ENCODE measurements at places on chromosomes 3 and 15.

GRCh38 chr3:141052201-141053069 lies 1.3 kb downstream of the SPSB4 start:
- DNase-seq: peak; percentile 89

GRCh38 chr3:142916605-142917004 lies 27.7 kb upstream of the PCOLCE2 start:
- no peak for DNase-seq

GRCh38 chr15:68407886-68408881 lies 23.8 kb downstream of the ITGA11 start:
- peak; percentile 8 for DNase-seq

DNA sequence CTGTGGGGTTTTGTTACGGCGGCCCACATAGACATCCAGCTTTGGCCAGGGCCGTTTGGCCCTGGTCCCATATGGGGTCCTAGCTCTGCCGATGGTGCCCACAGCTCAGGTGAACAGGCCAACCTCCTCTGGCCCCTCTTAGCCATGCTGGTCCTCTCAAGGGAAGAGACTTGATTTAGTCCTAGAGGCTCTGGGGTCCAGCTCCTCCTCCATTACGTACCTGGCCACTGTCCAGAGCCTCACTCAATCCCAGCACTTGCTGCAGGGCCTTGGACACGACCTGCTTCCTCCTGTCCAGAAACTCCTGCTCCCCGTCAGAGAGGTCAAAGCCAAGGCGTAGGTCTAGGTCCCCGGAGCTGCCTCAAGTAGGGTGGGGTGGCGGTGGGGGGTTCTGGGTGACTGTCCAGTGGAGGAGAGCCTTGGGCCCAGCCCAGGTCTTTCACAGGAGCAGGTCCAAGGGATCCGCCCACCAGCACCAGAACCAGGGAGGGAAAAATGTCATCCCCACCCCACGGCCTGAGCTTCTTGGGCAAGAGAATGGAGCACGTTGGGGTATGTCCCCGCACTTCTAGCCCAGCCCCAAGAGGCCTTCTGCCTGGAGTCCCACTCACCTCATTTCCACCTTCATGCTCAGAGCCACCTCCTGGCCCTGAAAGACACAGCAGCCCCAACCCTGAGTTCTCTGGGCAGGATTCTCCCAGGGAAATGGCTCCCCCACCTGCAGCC lies 6.8 kb downstream of the PLA2G4F start:
- no peak for DNase-seq

DNA sequence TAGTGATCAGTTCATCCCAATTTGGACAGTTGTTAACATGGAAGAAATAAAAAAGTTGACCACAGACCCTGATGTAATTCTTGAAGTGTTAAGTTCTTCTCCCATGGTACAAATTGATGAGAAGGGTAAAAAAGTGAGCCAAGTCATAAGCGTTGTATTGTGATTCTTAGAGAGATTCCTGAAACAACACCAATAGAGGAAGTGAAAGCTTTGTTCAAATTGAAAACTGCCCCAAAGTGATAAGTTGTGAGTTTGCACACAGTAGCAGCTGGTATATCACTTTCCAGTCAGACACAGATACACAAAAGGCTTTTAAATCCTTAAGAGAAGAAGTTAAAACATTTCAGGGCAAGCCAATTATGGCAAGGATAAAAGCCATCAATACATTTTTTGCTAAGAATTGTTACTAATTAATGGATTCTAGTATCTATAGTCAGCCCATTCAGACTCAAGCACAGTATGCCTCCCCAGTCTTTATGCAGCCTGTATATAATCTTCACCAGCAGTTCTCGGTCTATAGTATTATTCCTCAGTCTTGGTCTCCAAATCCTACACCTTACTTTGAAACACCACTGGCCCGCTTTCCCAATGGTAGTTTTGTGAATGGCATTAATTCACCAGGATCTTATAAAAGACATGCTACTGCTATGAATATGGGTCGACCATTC lies 38.2 kb downstream of the CDIN1 start:
- DNase-seq: no peak

GRCh38 chr15:39181940-39182339 lies 398.9 kb upstream of the THBS1 start:
- DNase-seq: no peak

- no peak for DNase-seq
These were observed 154.1 kb upstream of the LPP start for GRCh38 chr3:187999821-188000220.

DNA sequence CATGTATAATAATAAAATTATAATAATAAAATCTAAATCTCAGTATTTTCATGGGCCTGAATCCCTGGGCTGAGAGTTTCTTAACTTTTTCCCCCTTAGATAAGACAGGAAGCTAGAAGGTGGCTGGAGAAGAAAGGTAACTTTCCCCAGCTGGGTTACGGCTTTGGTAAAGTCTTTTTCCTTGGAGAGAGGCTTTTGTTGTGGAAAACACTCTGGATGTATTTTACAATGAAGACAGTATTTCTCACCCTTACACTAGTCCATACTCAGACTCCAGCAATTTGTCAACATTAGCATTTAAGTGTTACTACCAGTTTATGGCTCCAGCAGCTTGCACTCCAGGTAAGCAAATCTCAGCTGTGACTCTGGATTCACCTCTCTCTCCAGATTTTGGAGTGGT lies 34.9 kb downstream of the APH1B start:
- DNase-seq: no peak

DNA sequence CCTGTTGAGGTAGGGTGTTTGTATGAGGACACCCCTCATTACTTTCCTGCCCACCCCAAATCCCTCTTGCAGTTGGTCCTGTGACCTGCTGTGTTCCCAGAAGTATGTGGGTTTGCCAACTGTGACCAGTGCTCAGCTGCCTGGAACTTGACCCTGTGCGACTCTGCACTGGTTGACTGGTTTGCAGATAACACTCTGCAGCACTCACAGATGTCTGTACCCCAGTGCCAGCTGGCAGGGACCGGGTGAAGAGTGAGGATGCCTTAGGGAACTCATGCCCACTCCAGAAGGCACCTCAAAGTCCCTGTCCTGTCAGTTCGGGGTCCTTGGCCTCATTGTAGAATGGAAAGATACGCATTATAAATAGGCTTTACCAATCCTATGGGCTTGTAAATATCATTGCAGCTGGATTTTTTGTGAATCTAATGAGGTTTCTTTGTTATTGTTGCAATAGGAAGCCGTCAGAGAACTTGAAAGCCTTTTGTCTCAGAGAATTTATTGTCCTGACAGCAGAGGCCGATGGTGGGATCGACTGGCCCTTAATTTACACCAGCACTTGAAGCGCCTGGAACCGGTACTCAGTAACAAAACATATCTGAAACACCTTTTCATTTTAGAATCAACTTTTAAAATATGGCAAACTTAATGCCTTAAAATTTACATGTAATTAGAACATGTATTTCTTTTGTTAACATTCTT lies 18.2 kb downstream of the FAN1 start:
- DNase-seq: peak; percentile 66

- DNase-seq: no peak
These were observed 76.8 kb downstream of the C3orf85 start for GRCh38 chr3:109213321-109213720.

GRCh38 chr3:46399557-46399956 lies 7.3 kb downstream of the CCR5AS start:
- DNase-seq: no peak

DNA sequence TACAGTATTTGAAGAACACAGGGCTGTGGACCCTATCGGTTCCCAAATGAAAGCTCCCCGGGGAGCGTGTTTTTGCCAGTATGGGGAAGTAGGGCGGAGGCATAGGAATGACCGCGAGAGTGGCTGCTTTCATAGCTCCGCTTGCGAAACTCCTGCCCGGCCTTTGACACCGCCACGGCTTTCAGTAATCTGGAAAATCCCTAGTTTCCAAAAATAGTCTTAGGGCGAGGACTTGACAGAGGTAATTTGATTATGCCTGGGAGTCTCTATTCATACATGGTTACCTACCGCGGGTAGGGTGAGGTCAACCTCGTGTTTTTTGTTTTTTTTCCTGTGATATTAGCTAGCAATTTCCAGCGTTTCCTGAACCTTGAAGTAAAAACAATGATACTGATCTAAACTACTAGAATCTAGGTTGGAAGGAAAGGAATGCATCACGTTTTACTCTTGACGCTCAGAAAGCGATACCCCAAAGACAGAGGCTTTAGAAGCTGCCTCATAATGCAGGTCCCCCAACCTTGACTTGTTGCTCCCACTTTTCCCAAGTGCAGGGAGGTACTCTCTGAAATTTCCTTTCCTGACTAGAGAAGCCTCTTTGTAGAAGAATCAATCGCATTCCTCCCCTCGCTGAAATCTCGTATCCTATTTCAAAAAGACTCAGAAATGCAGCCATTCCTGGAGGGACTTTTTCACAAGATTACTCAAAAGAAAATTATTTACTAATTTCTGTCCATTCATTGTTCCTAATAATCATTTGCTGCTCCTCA lies 894 bp upstream of the CCNL1 start:
- peak; percentile 89 for DNase-seq

DNA sequence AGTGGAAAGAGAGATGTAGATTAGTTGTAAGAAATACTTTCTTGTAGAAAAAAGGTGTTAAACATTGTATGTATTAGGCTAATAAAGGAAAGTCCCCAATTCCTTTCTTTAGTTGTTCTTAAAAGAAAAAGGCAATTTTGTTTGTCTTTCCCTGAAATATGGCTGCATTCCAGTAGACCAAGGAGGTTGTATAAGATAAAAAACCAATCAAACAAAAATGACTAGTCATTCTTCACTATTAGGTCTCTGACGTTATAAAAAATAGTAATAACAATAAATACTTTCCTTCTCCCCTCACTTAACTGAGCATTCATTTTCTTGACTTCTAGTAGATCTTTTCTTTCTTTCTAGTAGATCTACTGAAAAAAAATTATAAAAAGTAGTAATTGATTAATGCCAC lies 8.6 kb upstream of the PPM1L start:
- no peak for DNase-seq

DNA sequence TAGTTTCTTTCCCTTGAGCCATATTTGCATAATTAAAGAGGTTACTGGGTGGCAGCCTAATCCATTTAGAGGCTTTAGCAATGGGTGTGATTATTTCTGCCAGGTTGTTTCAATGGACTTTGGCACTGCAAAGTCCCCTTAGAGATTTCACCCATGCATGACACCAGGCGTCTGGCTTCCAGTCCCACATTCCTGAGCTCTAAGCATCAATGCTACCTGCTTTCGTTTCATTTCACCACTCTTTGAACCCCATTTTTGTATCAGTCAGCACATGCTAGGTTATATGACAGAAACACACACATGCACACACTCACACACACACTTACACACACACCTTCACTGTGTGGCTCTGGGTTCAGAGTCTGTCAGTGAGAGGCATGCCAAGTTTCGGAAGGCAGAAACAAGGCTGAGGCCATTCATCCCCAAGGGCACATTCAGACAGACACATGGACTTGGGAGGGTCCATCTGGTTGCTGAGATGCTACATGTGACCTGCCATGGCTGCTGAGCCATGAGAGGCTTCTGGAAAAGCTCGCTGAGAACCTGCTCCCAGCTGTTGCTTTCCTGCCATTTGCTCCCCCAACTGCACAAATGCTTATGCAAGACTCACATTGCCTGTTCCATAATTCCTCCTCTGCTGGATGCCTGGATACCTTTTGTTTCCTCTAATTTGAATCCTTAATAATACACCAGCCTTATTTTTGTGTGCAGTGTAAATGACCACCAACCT lies 354.1 kb downstream of the GABRG3 start:
- DNase-seq: no peak

- DNase-seq: peak; percentile 17
These were observed 2.9 kb downstream of the SCN5A start for GRCh38 chr3:38646630-38647029.

DNA sequence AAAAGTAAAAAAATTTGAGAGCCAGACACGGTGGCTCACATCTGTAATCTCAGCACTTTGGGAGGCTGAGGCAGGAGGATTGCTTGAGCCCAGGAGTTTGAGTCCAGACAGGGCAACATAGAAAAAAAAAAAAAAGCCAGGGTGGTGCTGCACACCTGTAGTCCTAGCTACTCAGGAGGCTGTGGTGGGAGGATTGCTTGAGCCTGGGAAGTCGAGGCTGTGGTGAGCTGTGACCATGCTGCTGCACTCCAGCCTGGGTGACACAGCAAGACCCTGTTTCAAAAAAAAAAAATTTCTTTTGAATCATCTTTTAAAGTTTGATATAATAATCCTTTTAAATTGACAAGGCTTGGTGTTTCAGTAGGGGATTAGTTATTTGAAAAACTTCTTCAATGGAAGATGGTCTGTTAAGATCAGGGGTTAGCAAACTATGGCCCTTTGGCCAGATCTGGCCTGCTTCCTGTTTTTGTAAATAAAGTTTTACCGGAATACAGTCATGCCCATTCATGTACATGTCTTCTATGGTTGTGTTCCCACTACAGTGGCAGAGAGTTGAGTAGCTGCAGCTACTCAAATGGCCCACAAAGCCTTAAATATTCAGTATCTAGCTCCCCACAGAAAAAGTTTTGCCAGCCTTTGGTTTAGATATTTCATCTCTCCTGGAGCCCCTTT lies 28.9 kb downstream of the CDAN1 start:
- no peak for DNase-seq

DNA sequence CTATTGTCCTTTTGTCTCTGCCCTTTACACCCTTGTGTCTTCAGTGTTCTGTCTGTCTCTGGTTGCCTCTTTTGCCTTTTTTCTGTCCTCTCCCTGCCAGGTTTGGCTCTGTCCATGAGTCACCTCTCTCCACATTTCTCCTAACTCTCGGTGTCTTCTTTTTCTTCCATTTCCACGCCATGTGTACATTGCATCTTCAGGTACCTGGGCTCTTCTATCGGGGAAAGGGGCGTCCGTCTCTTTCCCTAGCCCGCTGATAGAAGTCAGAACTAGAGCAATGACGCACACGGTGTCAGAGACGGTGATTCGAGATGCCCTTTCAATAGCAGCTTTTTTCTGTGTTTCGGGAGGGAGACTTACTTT lies 641 bp downstream of the OPA1 start:
- DNase-seq: no peak

GRCh38 chr15:101427606-101428487 lies 61.7 kb downstream of the PCSK6 start:
- no peak for DNase-seq

- no peak for DNase-seq
These were observed 149.5 kb downstream of the PLCH1 start for GRCh38 chr3:155595371-155595770.

- no peak for DNase-seq
These were observed 106.5 kb downstream of the ECT2 start for GRCh38 chr3:172856795-172857742.

DNA sequence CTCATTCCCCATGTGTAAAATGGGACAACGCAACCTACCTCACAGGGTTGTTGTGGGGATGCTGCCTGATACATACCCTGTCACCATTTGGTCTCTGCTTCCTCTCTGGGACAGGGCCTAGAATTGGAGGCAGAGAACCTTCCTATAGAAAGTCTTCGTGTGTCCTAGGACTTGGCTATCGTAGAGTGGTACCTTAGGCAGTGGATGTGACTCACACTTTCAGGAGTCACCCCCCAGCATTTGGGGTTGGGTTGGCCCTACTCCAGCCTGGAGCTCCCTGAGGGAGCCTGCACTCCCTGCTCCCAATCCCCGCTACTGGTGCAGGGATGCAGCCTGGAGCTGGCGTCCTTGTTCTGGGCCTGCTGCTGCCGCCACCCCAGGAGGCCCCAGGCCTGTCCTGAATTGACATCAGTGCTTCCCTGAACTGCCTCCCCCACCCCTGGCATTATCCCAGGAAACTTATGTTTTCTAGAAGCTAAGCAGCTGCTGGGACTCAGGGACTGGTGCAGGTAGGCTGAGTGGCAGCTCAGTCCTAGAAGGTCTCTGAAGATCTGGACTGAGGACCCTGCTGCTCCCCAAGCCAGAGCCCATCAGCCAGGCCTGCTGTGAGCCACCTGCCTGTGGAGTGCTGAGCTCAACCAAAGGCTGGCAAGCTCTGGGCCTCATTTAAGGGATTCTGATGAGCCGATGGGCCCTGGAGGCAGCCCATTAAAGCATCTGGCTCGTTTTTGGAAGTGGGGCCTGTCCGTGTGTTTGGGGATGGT lies 9.9 kb downstream of the C15orf39 start:
- DNase-seq: no peak

All from femur (tissue), 1 donor.